A549 treated with dexamethasone at 1 μM for 4 hours (cell line): ENCODE measurements at places on chromosomes 7 and 10. TPM values are rescaled to one million over a fixed set of nuclear protein-coding genes. Genes with fewer than 3 reads are reported as not detected.

The FAM200A gene
- 5.6 to 6.6 TPM (median 5.9 TPM) in 5 replicates for total RNA-seq

The CTTNBP2 gene
- 0.27 to 0.67 TPM (median 0.37 TPM) in 5 replicates for total RNA-seq

The ZC3HAV1L gene
- total RNA-seq: 4.2 to 10.5 TPM (median 8.9 TPM) in 5 replicates

The IFIT1B gene
- not detected in 5 replicates for total RNA-seq

The NME8 gene
- not detected in 5 replicates for total RNA-seq

The KNDC1 gene
- 0.60 to 1.5 TPM (median 1.3 TPM) in 5 replicates for total RNA-seq

The ACTR1A gene
- 87.6 to 99.5 TPM (median 95.9 TPM) in 5 replicates for total RNA-seq

The GRM8 gene
- 0.09 TPM in 1 of 5 replicates, not detected in the others for total RNA-seq

The NRCAM gene
- 98.0 to 135 TPM (median 119 TPM) in 5 replicates for total RNA-seq

The COL28A1 gene
- total RNA-seq: 0.43 to 0.85 TPM (median 0.60 TPM) in 5 replicates

The PPRC1 gene
- total RNA-seq: 39.1 to 63.8 TPM (median 62.3 TPM) in 5 replicates

The MICALL2 gene
- 12.1 to 22.7 TPM (median 20.7 TPM) in 5 replicates for total RNA-seq

The ELFN1 gene
- total RNA-seq: 0.24 to 0.37 TPM (median 0.33 TPM) in 5 replicates

The LRMDA gene
- total RNA-seq: 2.6 to 4.0 TPM (median 3.6 TPM) in 5 replicates

The RFC2 gene
- total RNA-seq: 53.4 to 63.8 TPM (median 55.3 TPM) in 5 replicates

The PDZD7 gene
- 0.35 to 0.94 TPM (median 0.81 TPM) in 5 replicates for total RNA-seq

The NCF1 gene
- 0.11 to 0.43 TPM (median 0.21 TPM) in 5 replicates for total RNA-seq

The CCDC3 gene
- 0.71 to 1.4 TPM (median 1.1 TPM) in 5 replicates for total RNA-seq

The BHLHA15 gene
- 0.39 to 0.86 TPM (median 0.62 TPM) in 5 replicates for total RNA-seq

The SPDYE1 gene
- not detected in 5 replicates for total RNA-seq

The ELN gene
- total RNA-seq: 0.12 to 0.25 TPM (median 0.16 TPM) in 5 replicates

The UCMA gene
- not detected in 5 replicates for total RNA-seq

The ZNF716 gene
- total RNA-seq: not detected in 5 replicates
